ENCODE measurements at places on chromosomes 13 and 19.

- DNase-seq: no peak
These were observed 60.6 kb downstream of the LRCH1 start for GRCh38 chr13:46613409-46614049.

GRCh38 chr19:16146112-16146511 lies 2.6 kb downstream of the HSH2D start:
- DNase-seq: no peak

GRCh38 chr19:46648961-46649960 lies 11.7 kb downstream of the DACT3 start:
- no peak for DNase-seq

- peak; percentile 78 for DNase-seq
These were observed 12.6 kb upstream of the ZNF414 start for GRCh38 chr19:8526345-8527091.

GRCh38 chr19:41893899-41894298 lies 10.9 kb downstream of the ARHGEF1 start:
- no peak for DNase-seq

GRCh38 chr19:33064458-33064791 lies 263 bp downstream of the RHPN2 start:
- DNase-seq: no peak

GRCh38 chr19:19619181-19619848 lies 828 bp upstream of the PBX4 start:
- no peak for DNase-seq

DNA sequence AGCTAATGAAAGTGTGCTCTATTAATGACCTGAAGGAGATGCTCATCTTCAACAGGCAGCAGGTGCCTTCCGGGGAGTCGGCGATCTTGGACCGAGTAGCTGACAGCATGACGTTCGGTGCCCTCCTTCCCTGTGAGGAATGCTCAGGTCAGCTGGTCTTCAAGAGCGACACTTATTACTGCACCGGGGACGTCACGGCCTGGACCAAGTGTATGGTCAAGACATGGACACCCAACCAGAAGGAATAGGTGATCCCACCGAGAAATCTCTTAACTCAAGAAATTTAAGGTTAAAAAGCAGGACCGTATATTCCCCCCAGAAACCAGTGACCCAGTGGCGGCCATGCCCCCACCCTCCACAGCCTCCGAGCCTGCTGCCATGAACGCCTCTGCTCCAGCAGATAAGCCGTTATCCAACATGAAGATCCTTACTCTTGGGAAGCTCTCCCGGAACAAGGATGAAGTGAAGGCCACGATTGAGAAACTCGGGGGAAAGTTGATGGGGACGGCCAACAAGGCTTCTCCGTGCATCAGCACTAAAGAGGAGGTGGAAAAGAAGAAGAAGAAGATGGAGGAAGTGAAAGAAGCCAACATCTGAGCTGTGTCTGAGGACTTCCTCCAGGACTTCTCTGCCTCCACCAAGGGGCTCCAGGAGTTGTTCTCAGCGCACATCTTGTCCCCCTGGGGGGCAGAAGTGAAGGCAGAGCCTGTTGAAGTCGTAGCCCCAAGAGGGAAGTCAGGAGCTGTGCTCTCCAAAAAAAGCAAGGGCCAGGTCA lies 22.8 kb upstream of the ANKRD10 start:
- no peak for DNase-seq

DNA sequence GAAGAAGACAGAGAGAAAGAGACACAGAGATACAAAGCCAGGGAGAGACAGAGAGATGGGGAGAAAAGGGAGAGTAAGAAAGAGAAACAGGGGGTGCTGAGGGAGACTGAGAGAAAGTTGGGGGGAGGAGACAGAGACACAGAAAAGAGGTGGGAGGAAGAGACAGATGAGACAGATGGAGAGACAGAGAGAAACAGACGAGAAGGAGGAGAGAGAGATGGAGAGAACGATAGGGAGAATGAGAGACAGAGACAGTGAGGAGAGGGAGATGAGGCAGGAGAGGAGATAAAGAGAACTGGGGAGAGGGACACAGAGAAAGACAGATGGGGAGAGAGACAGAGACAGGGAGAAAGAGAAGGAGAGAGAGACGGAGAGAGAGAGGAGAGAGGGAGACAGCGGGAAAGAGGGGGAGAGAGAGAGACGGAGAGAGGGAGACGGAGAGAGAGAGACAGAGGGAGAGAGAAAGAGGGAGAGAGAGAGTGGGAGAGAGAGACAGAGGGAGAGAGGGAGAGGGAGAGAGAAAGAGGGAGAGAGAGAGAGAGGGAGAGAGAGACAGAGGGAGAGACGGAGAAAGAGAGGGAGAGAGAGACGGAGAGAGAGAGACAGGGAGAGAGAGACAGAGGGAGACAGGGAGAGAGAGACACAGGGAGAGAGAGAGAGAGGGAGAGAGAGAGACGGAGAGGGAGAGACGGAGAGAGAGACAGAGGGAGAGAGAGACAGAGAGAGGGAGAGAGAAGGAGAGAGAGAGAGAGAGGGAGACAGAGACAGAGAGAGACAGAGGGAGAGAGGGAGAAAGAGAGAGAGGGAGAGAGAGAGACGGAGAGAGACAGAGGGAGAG lies 12.6 kb downstream of the JOSD2 start:
- DNase-seq: no peak

DNA sequence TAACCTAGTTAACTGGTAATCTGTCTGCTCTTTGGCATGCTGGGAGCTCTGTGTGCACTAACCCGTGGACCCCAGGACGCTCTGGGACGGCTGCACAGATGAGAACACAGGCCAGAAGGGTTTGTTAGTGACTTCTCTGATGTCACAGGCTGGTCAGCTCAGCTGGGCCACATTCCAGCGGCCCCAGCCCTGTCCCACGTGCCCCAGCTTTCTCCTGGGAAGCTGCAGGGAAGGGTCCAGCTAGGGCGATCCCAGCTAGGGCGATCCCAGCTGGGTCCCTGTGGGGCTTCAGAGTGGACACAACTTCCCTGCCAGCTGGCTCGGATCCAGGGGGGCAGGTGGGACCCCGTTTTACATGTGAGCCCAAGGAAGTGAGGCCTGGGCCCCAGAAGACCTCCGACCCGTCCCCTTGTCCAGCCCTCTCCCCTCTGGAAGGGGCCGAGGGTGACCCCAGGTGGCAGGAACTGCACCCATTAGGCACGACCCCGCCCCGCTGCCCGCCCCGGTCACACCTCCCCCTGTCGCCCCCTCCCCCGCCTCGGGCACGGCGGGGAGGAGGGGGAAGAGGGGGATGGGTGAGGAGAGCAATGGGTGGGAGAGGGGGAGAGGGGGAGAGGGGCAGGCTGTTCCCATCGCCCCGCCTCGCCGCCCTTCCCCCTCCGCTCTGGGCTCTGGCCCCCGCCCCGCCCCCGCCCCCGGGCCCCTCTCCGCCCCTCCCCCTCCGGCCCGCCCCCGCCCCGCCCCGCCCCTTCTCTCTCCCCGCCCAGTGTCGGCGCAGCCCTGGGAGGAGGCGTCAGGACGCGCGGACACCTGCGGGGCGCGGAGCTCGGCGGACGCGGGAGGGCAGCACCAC lies 75.2 kb upstream of the MCF2L start:
- DNase-seq: no peak

DNA sequence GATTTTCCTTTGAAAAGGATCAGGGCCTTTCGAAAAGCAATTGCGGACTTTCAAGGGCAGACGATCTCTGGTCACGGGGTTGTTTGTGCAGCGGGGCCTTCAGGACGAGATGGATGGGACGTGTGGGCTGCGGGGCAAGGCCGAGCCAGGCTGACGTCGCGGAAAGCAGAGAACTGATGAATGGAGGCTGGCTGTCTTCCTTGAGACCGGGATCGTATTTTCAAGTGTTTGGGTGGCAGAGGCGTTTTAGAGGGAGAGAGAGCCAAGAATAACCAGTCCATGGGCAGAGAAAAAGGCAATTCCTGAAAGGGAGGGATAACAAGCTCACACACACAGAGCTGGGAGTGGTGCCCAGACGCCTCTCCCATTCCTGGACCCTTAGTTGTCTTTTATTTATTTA lies 138.9 kb upstream of the USP29 start:
- DNase-seq: no peak

DNA sequence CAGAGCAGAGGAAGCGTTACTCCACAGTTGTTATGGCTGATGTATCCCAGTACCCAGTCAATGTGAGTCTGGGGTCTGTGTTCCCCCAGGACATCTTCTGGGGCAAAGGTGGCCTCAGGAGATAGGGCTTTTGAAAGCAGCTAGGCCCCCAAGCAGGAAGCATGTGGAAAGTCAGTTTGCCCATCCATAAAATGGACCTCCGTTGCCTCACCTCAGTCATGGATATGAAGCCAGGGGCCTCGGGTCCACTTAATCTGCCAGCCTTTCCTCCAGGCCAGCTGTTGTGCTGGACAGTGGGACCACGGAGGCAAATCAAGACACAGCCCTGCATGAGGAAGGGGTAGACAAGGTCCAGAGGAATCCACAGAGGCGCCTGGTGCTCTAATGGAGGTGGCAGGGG lies 3.3 kb downstream of the EPS8L1 start:
- DNase-seq: no peak

- DNase-seq: no peak
These were observed 106.4 kb downstream of the AKAP11 start for GRCh38 chr13:42378383-42378780.

- no peak for DNase-seq
These were observed 20.8 kb downstream of the SUGT1 start for GRCh38 chr13:52673465-52673864.

- DNase-seq: no peak
These were observed 6.7 kb upstream of the DCUN1D2 start for GRCh38 chr13:113497217-113497616.

- DNase-seq: no peak
These were observed 4.7 kb downstream of the CRLF1 start for GRCh38 chr19:18601875-18602274.

- DNase-seq: no peak
These were observed 6.7 kb downstream of the ZNF793 start for GRCh38 chr19:37513397-37513796.

DNA sequence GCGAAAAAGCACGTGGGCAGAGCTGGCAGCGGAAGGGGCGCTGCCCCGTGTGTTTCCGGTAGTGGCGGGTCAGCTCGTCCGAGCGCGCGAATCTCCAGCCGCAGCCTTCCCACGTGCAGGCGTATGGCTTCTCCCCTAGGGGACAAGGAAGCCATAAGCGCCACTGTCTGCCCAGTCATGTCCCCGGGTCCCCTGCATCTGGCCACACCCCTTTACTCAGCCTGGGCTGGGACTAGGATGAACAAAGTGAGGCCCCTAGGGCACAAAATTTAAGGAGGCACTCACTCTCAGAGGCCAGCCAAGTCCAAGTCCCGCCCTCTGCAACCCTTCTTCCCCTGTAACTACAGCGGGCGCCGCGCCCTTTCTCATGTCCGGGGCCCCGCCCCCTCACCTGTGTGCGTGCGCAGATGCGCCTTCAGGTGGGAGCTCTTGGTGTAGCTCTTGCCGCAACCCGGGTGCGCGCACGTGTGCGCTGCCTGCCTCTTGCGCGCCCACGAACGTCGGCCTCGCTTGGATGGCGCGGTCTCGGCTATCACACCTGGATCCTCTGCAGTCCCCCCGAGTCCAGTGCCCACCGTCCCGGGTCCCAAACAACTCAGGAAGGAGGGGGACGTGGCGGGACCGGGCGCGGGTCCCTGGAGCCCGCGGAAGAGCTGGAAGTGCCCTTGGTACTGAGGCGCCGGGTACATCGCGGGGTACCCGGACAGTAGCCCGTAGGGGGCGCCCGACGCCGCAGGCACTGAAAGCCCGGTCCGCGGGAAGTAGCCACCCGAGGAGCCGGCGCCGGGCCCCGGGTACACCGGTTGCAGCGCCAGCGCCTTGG lies 1.9 kb downstream of the KLF1 start:
- DNase-seq: no peak

DNA sequence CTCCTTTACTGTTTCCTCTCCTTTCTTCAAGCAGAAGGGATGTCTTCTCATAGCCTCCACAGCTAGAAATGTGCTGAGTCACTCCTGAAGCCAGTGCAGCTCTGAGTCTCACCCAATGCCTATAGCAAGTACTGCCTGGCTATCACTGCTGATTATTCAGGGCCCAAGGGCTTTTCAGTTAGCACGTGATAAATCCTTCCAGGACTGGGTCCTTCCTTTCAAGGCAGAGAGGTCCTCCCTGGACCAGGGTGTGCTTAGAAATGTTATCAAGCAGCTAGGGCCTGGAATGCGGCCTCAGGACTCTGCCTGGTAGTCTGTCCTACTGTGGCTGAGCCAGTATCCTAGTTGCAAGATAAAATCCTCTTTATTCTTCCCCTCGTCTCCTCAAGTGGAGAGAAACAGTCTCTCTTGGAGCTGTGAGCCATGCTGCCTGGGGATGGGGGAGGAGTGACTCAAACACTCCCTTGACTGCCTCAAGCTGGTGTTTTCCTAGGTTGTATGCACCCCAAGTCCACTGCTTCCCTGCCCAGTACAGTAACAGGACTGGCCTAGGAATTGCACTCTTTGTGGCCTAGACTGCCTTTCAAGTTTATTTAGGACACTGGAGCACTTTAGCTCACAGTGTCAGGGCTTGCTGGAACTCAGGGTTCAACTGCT lies 198.7 kb upstream of the SERP2 start:
- DNase-seq: no peak

- DNase-seq: no peak
These were observed 10.2 kb downstream of the C19orf25 start for GRCh38 chr19:1468821-1469254.

GRCh38 chr19:30362156-30362754 lies 9.9 kb upstream of the ZNF536 start:
- no peak for DNase-seq

DNA sequence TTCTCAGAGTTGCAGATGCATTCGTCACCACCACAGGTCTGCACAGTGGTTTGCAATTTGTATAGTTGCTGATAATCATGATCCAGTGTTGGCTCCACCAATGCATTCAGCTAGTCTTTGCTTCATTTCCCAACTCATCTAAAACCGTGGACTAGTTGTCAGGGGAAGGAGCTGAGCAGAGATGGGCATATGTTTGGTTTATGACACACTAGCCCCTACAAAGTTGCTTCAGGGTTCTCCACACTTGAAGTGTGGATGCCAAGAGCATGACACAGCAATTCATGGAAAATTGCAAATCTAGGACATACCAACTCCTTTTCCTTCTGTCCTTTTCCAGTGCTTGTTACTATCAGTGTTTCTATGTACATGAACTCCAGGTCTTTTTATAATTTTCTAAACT lies 168.0 kb downstream of the TNFSF13B start:
- DNase-seq: no peak

- DNase-seq: no peak
These were observed 103.7 kb upstream of the USP29 start for GRCh38 chr19:57016076-57016475.

DNA sequence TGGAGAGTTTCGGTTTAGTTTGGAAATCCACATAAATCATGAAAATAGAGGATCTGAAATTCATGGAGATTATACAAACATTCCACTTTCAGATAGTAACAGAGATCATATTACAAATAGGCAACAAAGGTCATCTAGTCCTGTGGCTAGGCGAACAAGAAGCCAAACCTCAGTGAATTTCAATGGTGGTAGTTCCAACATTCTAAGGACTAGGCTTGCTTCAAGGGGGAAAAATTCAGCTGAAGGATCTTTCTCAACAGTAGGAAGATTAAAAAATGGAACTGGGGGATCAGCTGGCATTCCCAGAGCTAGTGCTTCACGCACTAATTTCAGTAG lies 47.0 kb downstream of the FOXO1 start:
- DNase-seq: no peak

- no peak for DNase-seq
These were observed 249.6 kb downstream of the TDRD3 start for GRCh38 chr13:60646620-60647019.

All from AG09319 (cell line).